Natural killer cell treated with Interleukin-12 subunit alpha and Interleukin-12 subunit beta and Interleukin-15 and Interleukin-18, amount 100 ng/mL, for 72 hours (primary cell): ENCODE measurements at places on chromosomes 6 and 20. TPM values are rescaled to one million over a fixed set of nuclear protein-coding genes. Genes with fewer than 3 reads are reported as not detected.

DNA sequence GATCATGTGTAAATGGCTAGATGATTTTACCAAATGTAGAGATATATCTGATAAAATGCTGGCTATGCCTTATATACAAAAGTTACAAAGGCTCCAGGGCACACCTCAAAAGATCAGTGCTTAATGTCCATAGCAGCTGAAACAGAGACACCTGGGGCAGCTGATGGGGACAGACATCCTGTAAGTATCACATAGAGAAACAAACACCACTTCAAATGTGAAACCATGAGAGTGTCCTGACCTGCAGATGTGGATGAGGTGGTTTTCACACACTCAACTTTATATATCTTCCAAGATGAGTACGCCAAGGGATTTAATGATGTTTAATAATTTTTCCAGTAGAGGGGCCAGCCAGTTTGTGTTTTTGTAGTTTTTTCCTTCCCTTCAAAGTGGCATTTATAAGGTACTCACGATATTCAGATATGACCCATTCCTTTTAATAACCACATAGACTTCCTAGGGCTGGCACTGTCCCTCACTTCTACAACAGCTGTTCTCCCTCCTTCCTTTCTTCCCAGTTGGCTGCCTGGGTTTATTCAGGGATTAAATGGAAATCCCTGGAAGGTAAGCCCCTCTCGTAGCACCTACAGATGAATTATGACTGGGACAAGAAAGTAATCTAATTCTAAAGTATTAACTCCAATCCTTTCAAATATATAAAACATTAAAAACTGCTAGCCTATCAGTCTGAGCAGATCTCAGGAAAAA is 50.3 kb upstream of the MCM9 start:
- no peak for DNase-seq

DNA sequence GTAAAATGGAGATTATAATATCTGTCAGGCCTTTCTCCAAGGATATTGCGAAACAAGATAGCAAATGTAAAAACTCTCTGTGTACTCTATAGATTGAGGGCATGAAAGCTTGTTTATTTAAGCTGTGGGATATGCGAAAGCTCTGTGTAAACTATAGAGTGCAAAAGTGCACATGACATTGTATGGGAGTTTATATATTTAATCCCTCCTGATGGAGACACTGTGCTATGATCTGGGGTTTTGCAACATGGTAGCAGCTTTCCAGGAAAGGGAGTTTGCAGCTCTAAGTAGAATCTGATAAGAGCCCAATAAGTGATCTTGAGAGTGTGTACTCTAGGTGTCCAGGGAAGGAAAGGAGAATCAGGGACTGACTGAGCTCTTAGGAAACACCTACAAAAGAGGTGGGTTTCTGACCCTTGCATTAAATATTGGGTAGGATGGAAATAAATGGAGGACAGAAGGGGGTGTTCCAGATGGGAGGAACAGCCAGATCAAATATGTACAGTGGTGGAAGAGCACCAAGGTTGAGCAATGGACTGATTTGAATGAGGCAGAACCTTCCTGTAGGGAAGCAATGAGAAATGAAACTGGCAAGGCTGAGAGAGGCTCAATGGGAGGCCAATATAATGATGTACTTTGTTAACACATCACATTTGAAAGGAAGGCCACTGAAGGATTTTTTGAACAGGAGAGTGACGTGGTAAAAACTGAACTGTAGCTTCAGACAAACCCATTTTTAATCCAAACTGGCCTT is 450.1 kb downstream of the GJA1 start:
- DNase-seq: no peak

DNA sequence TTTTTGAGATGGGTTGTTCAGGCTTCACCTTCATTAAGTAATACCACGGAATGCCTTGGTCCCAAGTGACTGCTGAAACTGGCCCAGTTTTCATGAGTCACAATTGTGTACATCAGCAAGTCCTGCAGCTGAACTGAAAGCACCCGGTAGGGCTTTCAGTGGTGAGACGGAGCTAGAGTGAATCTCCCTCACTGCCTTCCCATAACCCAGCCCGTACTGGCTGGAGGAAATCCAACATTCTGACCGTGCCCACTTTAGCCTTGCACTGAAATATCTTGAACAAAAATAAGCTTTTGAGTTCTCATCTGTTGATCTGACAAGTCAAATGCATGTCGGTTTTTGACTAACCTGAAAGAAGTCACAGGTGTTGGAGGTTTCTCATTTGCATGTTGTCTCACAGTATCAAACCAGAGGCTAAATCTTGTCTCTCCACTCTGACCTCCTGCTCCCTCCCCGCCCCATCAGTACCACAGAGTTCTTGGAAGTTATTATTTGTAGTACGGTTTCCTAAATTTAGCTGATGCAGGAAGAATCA is 35.9 kb downstream of the DUSP22 start:
- peak; percentile 28 for DNase-seq

DNA sequence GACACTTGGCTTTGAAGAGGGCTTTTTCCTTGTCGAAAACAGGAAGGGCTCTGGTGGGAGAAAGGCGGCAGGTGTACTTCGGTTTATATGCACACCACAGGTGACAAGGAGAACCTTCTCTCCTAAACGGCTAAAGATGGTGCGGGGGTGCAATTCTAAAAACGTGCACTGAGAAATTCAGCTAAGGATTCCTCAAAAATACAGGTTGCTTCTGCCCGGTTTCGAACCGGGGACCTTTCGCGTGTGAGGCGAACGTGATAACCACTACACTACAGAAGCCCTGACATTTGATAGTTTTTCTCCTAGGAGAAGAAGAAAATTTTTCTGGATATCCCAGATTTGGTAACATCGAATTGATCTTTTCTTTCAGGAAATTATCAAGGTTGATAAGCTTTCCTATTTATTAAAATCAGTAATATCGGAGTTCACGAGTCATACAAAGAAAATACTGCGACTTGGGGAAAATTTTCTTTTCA is 32.0 kb downstream of the POM121L2 start:
- DNase-seq: no peak

DNA sequence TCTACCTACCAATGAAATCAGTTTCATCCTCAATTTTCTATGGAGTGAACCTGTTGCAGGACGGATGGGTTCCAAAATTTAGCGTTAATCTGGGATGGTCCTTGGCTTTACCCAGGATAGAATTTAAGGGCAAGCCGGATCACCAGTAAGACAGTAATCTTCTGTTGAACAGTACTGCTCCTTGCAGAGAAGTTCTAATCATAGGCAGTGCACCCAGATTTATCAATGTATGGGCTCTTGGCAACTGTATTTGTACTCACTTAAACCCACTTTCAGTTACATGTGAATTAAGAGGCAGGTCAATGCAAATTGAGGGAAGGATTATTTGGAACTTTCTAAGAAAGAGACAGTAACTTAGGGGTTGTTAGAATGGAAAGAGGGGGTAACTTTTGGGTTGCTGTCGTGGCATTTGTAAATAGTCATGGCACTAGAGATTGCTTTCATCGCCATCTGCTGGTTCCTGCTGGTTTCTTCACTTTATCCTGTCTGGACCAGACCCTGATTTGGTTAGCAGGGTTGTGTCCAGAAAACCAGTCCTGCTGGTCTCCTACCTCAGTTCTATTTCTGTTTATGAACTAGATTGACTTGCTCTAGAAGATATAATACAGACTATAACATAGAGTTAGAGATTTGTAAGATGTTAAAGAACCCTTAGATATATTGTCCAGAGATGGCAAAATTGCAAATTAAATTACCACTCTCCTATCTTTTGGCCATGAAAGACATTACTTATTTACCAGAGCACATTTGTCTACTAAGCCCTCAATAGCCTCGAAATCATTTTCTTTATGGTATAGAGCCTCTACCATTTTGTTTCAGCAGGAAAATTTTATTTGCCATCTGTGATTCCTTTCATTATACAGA is 646.3 kb downstream of the UTRN start:
- DNase-seq: no peak

GRCh38 chr20:3976511-3976910 is 38.8 kb downstream of the RNF24 start:
- no peak for DNase-seq

DNA sequence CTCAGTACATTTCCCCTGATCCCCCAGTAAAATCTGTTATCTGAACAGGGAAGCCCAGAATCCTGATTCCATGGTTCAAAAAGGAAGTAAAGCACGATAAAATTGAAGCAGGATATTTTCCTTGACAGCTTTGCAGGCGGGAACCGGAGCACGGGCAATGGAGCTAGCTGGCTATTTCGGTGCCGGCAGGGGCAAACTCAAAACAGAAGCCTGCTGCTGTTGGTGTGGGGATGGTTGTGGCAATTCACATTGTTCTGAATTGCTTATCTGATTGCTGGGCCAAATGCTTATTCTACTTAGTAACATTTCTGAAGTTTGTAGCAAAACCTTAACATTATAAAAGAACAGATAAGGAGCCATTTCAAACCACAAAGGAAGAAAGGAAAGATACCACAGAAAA is 172.4 kb downstream of the MMS22L start:
- DNase-seq: no peak

- DNase-seq: no peak
Observed at GRCh38 chr20:40782043-40782368, 93.0 kb upstream of the MAFB start.

DNA sequence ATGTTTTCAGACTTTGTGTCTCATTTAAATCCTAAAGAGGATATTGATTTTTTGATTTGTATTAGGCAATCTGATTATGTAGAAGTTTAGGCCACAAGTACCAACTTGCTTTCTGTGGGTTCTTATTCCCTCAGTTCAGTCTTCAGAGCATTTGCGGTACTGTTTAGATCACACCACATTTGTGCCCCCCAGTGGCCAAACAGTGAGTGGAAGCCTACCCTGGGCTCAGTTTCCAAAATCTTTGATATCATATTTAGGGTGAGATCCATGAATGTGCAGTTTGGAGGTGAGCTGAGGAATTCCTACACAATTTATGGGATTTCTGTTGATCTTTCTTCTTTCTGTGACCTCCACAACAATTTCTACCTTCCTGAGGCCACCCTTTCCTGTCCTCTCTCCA is 92.3 kb upstream of the FUT9 start:
- DNase-seq: no peak

DNA sequence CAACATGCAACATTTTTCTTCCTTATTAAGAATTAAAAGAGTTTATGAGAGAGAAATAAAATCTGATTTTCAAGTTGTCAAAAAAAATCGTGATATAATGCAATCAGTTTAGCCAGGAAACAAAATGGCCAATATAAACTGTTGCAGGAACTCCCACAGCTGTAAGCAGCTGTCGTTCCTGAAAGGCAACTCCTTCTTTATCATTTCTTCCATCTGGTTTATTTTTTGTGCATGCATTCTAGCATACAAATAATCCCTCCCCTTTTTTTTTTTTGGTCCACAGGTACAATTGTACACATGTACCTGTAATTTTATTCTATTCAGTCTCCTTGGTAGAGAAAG is 19.7 kb downstream of the TRAF3IP2 start:
- DNase-seq: no peak

- no peak for DNase-seq
Observed at GRCh38 chr6:95681736-95682135, 104.4 kb downstream of the MANEA start.

- no peak for DNase-seq
Observed at GRCh38 chr6:142438898-142439297, 137.1 kb downstream of the ADGRG6 start.

The GNAS-AS1 gene
- total RNA-seq: 4.7 TPM

The C6orf58 gene
- not detected for total RNA-seq

The ZCCHC3 gene
- total RNA-seq: 20.6 TPM

The ENPP5 gene
- total RNA-seq: 1.0 TPM

The BPI gene
- not detected for total RNA-seq

The PDE7B gene
- 0.14 TPM for total RNA-seq

The HAO1 gene
- total RNA-seq: not detected

The SIRPA gene
- 1.0 TPM for total RNA-seq

The LPA gene
- total RNA-seq: not detected

The IPCEF1 gene
- total RNA-seq: 29.6 TPM
